SJCRH30 (cell line): ENCODE measurements at places on chromosomes 2 and 18. TPM values are rescaled to one million over a fixed set of nuclear protein-coding genes. Genes with fewer than 3 reads are reported as not detected.

GRCh38 chr2:104045071-104045470 is 808.8 kb upstream of the POU3F3 start:
- DNase-seq: no peak

- DNase-seq: no peak
Observed at GRCh38 chr2:191907091-191907490, 60.2 kb upstream of the CAVIN2 start.

DNA sequence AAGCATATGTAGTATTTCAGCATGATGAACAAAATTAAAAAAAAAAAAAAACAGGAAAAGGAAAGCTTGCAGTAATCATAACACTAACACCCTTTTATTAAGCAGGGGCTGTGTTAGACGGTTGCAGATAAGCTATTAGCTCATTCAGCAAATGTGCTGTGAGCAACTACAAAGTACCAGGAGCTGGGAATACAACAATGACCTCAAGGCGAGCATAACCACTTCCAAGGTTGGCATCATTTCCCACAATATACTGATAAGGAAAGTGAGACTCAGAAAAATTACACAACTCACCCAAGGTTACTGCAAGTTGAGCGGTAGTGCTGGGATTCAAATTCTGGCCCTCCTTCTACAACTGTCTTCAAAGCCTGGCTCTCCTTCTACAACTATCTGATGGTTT is 38.2 kb upstream of the ACTR3 start:
- DNase-seq: no peak

DNA sequence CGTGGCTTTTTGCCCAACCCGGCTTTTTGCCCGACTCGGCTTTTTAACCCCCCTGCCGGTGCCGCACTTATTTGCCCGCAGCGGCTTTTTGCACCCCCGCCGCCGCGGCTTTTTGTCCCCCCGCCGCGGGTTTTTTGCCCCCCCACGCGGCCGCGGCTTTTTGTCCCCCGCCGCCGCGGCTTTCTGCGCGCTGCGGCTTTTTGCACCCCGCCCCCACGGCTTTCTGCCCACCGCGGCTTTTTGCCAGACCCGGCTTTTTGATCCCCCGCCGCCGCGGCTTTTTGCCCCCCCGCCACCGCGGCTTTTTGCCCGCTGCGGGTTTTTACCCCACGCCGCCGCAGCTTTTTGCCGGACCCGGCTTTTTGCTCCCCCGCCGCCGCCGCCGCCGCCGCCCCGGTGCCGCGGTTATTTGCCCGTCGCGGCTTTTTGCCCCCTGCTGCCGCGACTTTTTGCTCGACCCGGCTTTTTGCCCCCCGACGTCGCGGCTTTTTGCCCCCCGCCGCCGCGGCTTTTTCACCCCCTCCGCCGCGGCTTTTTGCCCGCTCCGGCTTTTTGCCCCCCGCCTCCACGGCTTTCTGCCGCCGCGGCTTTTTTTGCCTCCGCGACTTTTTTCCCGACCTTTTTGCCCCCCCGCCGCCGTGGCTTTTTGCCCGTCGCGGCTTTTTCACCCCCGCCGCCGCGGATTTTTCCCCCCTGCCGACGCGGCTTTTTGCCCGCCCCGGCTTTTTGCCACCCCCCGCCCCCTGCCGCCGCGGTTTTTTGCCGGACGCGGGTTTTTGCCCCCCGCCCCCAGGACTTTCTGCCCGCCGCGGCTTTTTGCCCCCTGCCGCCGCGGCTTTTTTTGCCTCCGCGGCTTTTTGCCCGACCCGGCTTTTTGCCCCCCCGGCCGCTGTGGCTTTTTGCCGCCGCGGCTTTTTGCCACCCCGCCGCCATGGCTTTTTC is 2786.5 kb downstream of the RPIA start:
- DNase-seq: peak; percentile 17

GRCh38 chr2:151347906-151348305 is 9.5 kb upstream of the TNFAIP6 start:
- DNase-seq: no peak

DNA sequence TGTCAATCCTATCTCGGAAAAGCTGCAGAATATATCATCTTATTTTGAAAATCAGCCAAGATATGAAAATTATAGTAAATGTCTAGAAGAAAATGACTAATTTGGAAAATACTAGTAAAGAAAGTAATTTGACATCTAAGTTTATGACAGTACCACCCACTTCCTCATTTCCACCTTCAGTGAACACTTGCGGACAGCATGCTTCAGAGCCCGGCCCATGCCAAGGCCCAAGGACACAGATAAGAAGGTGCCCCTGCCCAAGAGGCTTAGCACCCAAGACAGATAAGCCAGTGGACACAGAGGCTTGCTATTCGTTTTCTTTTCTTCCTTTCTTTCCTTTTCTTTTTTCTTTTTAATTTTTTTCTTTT is 4.8 kb upstream of the KCNG2 start:
- no peak for DNase-seq

GRCh38 chr2:78940998-78941397 is 84.5 kb upstream of the REG3G start:
- no peak for DNase-seq

DNA sequence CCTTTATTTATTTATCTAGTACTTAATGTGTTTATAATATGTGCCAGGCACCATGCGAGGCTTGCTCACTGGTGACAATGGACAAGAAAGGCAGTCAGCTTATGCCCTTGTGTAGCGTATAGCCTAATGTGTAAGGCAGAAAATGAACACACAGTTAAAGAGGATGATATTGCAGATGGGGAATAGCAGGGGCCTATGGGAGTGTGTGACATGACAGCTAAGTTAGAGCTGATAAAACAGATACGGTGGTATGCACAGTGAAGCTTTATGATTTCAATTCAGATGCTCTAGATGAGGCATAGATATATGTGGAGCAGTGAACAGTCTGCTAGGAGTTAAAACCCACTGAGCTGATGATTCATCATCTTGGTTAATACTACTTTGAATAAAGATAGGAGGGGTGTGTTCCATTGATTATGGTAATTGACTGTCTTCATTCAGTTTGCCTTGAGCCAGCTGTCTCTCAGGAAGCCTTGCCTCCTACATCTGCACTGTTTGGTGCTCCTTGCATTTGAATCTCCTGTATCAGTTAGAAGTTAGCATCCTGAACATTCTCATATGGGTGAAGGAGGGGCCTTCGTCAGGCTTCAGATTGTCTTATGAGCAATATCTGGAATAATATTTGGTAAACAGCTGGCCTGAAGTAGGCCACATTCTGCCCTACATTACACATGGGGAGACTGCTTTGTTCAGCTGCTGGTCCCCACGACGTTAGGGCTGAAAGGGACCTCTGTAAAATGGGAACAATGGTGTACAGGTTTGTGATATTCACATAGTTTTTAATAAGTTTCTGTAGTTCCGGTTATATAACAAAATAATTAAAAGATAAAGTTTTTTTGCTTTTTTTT is 13.2 kb downstream of the MAP4K4 start:
- no peak for DNase-seq

DNA sequence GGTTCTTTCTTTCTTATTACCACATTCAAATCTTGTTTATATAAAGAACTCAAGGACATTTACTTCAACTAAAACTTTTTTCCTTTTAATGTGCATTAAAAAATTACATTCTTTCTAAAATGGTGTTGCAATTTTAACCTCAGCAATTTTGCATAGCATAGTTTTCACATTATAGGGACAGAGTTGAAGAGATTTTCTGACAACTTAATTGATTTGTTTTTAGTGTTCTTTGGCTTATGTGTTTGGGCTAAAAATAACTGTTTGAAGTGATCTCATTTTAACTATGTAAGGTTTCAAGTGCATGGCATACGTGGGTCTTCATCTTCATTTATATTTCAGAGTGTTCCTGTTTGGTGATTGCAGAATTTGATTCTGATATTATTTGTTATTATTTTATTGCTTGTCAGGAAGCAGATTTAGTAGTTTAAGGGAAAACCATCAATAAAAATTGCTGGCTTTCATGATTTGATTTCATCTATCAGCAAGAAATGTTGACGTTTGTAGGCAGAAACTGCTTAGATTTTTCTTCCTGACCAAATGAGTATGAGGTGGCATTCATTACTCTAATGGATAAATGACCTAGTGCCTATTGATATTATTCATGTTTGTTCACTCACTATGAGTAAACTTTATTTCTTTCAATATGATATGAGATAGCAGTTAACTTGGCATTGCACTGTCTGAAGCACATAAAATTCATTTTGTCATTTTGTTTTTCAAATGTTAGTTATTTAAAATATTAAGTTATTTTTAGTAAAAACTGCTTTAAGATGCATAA is 398.4 kb downstream of the NUP35 start:
- DNase-seq: no peak

- DNase-seq: no peak
Observed at GRCh38 chr2:54839461-54840255, 116.2 kb downstream of the EML6 start.

GRCh38 chr2:7121851-7122250 is 204.6 kb downstream of the RNF144A start:
- DNase-seq: no peak

GRCh38 chr2:194289712-194290346 is 1367.2 kb upstream of the SLC39A10 start:
- DNase-seq: no peak

DNA sequence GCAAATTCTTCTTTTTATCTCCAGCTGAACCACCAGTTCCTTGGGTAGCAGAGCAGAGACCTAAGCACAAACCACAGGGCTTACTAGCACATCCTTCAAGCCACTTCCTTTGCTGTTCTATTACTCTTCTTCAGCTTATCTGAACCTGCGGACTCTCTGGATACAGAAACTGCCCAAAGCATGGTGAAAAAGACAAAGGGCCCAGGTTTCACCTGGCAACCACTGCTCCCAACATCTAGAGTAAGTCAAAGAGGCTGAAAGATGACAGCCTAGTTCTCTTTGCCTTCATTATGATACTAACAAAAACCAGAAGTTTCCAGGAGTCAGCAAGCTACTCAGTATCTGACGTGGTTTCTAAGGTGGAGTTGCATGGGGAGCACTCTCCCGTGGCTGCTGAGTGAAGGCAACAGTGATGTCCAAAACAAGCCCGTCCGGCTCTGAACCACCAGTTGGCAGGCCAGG is 43.4 kb downstream of the KANSL3 start:
- DNase-seq: no peak

DNA sequence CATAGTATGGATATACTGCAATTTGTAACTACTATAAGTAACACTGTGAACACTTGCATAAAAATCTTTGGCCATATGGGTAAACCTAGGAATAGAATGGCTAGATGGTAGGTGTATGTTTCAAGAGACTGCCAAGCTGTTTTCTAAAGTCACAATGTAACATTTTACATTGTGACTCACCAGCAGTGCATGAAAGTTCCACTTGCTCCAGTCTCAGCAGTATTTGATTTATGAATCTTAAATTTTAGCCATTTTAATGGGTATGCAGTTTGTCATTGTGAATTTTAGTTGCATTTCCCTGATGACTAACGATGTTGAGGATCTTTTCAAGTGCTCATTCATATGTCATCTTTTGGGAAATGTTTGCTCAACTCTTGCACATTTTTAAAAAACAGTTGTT is 86.1 kb downstream of the FARSB start:
- DNase-seq: no peak

- no peak for DNase-seq
Observed at GRCh38 chr18:6921571-6921970, 192.1 kb downstream of the ARHGAP28 start.

- DNase-seq: no peak
Observed at GRCh38 chr18:35692866-35693265, 111.3 kb downstream of the GALNT1 start.

- no peak for DNase-seq
Observed at GRCh38 chr18:54783139-54783538, 45.1 kb upstream of the RAB27B start.

GRCh38 chr18:79334496-79335233 is 61.1 kb upstream of the NFATC1 start:
- DNase-seq: no peak

- DNase-seq: no peak
Observed at GRCh38 chr18:46167971-46168370, 63.8 kb downstream of the HAUS1 start.

- peak; percentile 11 for DNase-seq
Observed at GRCh38 chr2:76268902-76269620, 558.3 kb upstream of the GCFC2 start.

DNA sequence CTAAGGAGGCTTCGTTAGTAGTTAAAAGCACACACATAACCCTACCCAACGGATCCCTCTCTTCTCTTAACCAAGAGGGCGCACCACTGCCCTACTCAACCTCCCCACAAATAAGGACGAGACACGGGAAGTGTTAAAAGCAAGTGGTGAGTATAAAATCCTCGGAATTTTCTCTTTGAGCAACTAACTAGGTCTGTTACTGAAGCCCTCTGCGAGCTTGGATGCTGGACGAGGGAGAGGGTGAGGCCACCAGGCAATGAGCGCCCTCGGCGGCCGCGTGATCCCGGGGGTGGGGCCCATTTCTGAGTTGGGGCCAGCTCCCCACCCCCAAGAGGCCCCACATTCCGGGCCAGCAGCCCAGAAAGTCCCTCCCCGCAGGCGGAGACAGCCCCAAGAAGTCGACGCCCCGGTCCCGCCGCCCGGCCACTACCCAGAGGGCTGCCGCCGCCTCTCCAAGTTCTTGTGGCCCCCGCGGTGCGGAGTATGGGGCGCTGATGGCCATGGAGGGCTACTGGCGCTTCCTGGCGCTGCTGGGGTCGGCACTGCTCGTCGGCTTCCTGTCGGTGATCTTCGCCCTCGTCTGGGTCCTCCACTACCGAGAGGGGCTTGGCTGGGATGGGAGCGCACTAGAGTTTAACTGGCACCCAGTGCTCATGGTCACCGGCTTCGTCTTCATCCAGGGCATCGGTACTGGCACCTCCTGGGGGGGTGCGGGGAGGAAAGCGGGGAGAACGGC is at the start of gene CYBRD1:
Gene CYBRD1 (plus strand): TSS at position 423 of the 736 bp plus-strand sequence. CDS start 72 bp downstream, at position 495.
- DNase-seq: peak; percentile 91

DNA sequence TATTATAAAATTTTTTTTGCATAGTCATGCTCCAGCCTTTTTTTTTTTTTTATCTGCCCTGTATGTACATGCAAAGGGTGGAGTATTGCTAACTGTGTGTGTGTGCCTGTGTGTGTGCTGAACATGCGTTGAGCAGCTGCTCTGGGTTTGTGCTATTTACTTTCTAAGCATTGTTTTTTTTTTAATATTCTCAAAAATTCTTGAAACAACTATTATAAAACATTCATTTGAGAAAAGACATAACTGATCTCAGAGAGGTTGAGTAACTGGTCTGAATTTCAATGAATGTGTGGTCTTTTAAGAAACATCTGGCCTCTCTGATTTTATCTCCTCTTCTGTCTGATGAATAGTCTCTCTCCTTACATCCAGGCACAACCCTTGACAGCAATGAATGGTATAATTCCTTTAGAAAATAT is 366.0 kb upstream of the SLC14A2 start:
- DNase-seq: no peak

- no peak for DNase-seq
Observed at GRCh38 chr2:1224901-1225300, 188.4 kb upstream of the TPO start.

The ALPG gene
- total RNA-seq: not detected in 2 replicates

The OSBPL6 gene
- 13.6 and 14.6 TPM in 2 replicates for total RNA-seq

The RUFY4 gene
- not detected in 2 replicates for total RNA-seq

The GAREM1 gene
- total RNA-seq: 5.1 and 5.4 TPM in 2 replicates

The HOXD9 gene
- 3.9 and 4.4 TPM in 2 replicates for total RNA-seq

The D2HGDH gene
- total RNA-seq: 4.3 and 5.1 TPM in 2 replicates

The LAMA1 gene
- total RNA-seq: 11.9 and 12.0 TPM in 2 replicates

The CIB4 gene
- not detected in 2 replicates for total RNA-seq
